ENCODE measurements at places on chromosomes 2 and 18.

- peak; percentile 68 for DNase-seq
These were observed 86.5 kb upstream of the EPB41L3 start for GRCh38 chr18:5630057-5630899.

DNA sequence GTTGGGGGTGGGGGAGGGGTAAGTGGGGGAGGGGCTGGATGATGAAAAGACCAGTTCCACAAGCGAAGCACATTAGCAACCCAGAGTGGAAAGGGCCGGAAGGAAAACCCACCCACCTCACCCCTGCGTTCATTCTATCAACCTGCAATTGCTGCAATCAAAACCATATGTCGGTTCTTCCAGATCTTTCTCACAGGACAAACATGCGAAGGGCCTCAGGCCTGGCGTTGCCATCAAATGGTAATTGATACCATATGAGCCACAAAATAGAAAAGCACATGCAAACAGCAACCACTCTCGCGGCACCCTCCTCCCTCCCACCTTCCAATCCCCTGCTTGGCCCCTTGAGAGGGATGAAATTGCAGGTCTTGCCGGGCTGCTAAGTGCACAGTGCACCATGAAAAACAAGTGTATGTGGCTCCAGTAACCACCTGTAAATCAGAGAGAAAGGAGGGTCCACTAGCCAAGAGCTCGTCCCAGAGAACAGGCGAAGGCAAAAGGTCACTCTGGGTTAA is 287.5 kb downstream of the TCF4 start:
- no peak for DNase-seq

GRCh38 chr18:77111951-77112746 is 20.4 kb downstream of the MBP start:
- no peak for DNase-seq

DNA sequence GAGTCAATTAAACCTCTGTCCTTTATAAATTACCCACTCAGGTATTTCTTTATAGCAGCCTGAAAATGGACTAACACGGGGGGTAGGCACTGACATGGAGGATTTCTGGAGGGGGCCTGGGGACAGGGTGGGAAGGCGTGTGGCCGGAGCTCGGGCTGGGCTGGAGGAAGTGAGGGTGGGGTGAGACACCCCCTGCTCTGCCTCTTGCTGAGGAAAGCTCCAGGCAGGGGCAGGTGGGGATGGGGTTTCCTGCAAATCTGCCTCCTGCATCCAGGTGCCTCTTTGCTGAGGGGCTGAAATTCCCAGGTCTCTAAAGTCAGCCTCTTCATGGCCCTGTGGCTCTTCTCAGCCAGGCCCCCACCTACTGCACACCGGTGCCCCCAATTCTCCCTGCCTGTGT is 25.7 kb upstream of the OTOS start:
- no peak for DNase-seq

GRCh38 chr18:60684843-60685513 is 312.4 kb upstream of the MC4R start:
- no peak for DNase-seq

DNA sequence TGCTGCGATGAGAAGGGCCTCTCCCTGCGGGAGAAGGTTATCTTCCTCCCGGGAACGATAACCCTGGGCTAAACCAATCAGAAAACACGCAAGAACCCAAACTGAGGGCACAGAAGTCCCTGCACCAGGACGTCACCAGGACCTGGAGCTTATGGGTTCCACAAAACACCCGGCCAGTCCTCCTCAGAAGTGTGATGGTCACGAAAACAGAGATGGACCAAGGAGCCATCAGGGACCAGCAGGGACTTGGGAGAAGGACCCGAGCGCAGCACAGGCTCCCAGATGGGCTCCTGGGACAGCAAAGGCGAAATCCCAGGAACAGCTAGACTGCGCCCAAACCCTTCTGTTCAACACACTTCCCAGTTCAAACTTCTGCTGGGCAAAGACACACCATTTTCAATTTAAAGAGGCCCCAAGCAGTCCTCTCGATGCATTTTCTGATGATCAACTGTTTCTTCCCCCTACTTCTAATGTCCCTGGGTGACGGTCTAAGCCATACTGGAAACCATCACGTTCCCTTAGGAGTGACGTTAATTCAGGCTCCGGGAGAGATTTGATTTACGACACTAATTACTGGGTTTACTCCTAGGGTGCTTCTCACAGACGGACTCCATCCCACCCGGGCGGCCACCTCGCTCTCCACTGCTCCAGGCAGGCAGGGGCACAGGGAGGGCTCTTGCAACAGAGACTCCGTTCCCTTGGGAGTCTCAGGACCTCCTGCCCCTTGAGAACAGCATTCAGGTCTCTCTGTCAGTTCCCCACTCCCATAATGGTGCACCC is 29.2 kb downstream of the ZNF516 start:
- DNase-seq = no peak

DNA sequence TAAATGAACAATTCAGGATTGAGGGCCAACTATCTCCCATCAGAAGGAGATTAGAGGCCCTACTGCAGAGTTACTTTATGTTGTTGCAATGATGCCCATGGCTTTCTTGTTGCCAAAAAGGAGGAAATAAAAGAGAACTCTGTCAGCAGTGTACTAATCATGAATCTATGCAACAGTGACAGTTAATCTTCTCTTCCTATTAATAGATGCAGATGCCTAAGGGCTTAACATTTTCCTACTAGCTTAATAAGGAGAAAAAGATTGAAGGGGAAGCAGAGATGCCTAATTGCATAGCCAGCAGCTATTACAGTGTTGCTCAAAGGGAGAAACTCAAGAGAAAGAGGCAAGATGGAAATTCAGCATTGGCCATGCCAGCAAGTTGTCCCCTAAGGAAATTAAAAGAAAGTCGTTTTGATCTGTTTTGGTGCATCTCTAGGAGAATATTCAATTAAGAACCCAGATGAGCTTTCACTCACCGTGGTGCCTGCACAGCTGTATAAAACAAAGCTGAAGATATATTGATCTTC is 107.1 kb upstream of the KCNJ3 start:
- no peak for DNase-seq

DNA sequence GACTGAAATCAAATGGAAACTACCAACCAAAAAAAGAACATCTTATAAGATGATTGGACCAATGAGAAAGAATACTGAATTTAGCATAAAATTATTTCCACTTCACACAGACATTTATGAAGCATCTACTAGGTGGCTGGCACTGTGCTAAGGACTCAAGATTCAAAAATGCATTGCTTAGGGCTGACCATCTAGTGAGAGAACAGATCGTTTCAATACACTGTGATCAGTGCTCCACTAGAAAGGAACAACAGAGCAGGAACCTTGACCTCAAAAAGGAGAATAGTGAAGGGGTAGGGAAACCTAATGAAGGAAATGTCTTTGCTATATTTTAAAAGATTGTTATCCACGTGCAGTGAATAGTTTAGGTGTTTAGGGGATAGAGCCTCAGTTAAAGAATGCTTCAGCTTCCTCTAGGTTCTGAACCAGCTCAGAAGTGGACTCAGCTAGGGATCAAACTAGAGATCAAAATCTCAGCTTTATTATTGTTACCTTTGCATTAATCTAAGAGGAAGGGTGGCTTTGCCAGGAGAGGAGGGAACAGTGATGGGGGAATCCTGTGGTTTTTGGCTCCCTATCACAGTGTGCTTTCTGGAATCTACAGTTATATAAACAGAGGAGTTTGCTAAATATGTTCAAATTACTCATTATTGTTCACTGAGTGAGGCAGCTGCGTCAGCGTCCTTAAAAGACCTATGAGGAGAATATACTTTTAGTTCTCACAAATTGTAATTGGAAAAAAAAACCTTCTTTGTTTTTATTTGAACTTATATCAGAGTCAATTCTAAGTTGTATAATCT is 16.2 kb upstream of the BBS5 start:
- no peak for DNase-seq

- DNase-seq = no peak
These were observed 75.4 kb upstream of the MAP2 start for GRCh38 chr2:209348433-209348832.

GRCh38 chr2:100756704-100757103 is 63.2 kb upstream of the NPAS2 start:
- DNase-seq = no peak

GRCh38 chr2:239693330-239693729 is 292.5 kb upstream of the HDAC4 start:
- no peak for DNase-seq

DNA sequence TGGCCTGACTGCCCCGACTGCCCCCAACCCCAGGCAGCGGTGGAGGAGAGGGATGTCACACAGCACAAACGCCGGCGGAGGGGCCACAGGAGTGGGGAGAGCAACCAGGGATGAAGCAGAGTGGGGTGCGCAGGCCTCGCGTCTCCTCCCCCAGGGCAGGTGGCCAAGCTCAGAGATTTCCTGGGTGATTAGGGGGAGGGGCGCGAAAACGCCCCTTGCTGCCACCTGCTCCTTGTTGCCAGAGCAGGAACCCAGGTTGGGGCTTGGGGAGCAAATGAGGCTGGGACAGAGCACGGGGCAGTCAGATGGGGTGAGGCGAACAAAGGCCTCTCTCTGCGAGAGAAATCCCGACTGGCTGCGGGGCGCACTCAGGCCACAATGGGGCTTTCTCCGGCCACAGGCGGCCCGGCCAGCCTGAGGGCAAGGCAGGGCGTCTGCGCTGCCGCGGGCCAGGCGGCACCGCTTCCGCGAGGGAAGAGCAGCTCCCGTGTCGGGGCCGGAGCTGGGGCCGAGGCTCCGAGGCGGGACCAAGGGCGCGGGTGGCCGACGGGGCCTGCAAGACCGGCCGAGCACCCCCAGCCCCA is 11.5 kb downstream of the TEX44 start:
- DNase-seq = peak; percentile 95

DNA sequence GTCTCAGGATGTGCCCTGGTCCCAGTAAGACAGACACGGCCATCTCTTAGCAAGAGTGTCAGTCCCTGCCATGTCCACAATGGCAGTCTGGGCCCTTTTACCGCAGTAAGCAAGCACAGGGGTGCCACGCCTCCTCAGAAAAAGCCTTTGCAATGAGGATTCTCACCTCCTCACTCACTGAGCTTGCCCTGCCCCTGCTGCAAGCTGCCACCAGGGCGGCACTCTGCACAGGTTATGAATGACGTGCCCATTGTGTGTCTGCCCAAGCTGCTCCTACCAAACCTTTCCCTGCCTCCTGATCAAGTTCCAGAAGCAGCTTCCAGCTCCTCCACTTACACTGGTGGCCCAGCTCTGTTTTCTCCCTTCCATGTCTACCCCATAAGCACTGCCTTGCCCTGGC is 23.3 kb downstream of the ERCC3 start:
- DNase-seq = no peak

DNA sequence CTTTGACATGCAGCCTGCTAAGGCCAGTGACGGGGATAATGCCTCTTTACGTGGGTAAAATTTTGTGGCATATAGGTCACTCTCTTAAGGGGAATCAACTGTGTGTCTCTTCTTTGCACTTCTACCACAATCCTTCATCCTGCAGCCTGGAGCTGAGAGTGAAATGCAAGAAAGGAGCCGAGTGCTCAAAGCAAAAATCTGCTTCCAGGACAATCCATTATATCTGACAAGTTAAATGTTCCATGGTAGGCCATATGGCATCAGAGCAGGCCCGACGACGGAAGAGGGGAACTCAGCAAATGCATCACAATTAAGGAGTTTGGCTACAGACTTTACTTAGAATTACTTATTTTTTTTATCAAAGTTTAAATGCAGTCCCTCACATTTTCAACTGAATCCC is 171.2 kb downstream of the TCF4 start:
- no peak for DNase-seq

DNA sequence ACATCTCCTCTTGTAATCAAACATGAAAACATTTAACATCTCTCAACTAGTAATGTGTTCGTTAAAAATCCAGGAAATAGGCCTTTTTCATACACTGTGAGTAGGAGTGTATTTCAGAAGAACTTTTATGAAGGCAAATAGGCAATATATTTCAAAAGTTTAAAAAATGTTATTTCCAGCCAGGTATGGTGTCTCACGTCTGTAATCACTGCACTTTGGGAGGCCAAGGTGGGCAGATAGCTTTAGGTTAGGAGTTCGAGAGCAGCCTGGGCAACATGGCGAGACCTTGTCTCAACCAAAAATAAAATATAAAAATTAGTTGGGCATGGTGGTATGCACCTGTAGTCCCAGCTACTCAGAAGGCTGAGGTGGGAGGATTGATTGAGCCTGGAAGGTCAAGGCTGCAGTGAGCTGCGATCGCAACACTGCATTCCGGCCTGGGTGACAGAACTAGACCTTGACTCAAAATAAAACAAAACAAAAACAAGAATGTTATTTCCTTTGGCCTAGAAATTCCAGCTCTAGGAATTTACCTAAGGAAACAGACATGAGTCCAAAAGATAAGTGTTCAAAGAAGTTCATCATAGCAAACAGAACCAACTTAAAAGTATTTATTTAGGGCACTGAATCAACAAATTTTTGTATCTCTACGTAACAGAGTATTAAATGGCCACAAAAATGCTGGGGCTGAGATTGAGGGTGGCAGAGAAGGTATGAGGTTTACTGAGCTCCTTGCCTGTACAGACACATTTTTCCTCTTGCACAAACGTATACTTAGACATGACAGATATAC is 14.9 kb downstream of the RBKS start:
- no peak for DNase-seq

- no peak for DNase-seq
These were observed 214.1 kb downstream of the AGPS start for GRCh38 chr2:177606636-177607035.

DNA sequence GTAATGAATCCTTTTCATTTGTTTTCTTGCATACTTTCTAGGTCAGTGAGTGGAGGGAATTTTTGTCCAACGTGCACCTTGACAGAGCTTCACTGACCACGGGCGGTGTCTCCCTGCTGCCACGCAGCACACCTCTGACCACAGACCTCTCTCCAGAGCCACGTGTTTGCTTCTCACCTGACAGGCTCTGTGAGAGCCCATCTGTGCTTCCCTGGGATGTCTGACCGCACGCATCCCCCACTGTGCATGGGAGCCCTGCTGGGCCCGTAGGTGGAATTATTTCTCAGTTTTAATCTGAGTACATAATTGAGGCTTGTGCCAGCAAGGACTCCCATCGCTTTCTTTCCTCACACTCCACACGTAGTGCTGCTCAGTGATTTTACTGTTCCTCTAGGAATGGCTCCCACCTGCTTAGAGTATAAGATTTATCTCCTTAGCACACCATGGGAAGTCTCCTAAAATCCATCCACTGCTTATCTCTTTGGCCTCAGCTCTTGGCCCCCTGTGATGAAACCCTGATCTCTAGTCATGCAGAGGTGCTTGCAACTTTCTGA is 482.6 kb downstream of the TSN start:
- DNase-seq = no peak

- no peak for DNase-seq
These were observed 156.7 kb upstream of the SALL3 start for GRCh38 chr18:78822949-78823285.

DNA sequence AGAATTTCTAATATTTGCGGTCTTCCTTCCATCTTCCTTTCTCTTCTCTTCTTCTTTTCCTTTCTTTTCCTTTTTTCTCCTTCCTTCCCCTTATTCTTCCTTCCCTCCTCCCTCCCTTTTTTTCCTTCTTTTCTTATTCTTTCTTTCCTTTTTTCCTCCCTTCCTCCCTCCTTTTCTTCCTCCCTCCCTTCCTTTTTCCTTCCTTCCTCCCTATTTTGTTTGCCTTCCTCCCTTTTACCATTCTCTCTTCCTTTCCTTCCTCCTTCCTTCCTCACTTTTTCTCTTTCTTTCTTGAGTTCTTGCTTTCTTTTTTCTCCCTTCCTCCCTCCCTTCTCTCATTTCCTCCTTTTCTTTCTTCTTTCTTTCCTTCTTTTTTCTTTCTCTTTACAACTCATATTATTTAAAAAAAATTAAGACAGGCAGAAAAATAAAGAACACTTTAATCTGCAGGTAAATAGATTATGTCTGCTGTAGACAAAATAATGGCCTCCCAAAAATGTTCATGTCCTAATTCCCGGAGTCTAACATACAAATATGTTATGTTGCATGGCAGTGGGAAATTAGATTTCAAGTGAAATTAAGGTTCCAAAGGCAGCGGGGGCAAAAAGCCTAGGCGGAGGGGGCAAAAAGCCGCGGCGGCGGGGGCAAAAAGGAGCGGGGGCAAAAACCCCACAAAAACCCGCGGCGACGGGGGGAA is 152.4 kb downstream of the ANKRD30BL start:
- no peak for DNase-seq

Data from putamen (tissue), 1 donor.